Activated CD4-positive, alpha-beta T cell treated with anti-CD3 and anti-CD28 coated beads for 24 hours (primary cell): ENCODE measurements at places on chromosomes 16 and 17.

GRCh38 chr16:9061358-9061813 is 30.1 kb upstream of the HAPSTR1 start:
- no peak for DNase-seq

- no peak for DNase-seq
Measured at GRCh38 chr16:23502466-23502865, 7.8 kb downstream of the GGA2 start.

DNA sequence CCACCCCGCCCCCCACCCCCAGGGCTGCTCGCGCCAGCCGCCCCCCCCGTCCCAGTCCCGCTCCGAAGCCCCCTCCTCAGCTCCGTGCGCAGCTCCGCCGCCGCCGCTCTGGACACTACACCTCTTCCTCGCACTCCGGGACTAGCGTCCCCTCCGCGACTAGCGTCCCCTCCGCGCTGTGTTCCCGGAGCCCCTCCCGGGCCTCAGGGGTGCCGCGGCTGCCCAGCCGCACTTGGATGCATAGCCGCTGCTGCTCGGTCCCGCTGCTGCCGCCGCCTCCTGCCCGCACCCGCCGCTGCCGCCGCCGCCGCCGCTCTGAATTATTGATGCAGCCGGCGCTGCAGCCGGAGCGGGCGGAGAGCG is at the start of gene CBLN1:
TSS of gene CBLN1 (minus strand) at position 359 of the 363 bp plus-strand sequence. CDS start 373 bp downstream, outside the sequence.
- no peak for DNase-seq

DNA sequence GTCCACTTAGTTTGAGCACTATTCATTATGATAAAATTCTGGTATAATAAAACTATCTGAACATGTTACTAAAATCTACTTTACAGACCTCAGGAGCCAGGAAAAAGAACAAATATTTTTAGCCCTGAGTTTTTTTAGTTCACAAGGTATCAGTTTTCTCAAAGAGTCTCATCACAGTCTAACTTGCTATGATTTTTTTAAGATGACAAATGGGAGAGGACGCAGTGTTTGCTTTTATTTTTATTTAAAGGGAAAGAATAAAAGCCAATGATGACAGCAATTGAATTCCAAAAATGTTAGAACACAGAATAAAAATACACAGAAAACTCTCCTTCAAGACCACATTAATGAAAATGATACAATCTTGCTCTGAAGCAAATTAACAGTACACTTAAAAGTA is 7.4 kb downstream of the MED13 start:
- DNase-seq: no peak

- no peak for DNase-seq
Measured at GRCh38 chr17:82242977-82243647, 14.3 kb downstream of the SLC16A3 start.

DNA sequence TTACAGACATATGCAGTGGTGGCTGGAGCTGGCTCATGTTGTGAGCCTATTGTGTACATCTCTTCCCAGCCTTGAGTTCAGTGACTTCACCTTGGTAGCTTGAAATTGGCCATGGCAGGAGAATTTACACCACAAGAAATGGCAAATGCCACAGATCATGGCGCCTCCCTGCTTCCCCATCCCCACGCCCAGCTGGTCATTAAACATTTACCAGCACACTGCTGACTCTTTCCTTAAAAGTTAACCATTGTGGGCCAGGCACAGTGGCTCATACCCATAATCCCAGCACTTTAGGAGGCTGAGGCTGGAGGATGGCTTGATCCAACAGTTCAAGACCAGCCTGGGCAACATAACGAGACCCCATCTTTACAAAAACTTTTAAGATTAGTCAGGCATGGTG is 22.6 kb upstream of the ITGB4 start:
- DNase-seq: no peak

DNA sequence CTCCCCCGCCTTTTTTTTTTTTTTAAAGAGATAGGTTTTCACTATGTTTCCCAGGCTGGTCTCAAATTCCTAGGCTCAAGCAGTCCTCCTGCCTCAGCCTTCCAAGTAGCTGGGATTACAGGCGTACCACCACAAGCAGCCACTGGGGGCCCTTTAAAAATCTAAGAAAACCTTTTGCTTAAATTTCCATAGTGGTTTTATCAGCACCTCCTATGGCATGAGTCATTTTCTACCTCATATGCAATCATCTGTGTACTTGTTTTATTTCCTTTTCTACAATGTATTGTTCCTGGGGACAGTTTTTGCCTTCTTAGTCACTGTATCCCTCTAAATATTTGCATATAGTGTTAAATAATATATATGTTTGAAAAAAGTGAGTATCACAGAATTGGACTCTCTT is 29.2 kb downstream of the GNA13 start:
- DNase-seq: peak; percentile 38

DNA sequence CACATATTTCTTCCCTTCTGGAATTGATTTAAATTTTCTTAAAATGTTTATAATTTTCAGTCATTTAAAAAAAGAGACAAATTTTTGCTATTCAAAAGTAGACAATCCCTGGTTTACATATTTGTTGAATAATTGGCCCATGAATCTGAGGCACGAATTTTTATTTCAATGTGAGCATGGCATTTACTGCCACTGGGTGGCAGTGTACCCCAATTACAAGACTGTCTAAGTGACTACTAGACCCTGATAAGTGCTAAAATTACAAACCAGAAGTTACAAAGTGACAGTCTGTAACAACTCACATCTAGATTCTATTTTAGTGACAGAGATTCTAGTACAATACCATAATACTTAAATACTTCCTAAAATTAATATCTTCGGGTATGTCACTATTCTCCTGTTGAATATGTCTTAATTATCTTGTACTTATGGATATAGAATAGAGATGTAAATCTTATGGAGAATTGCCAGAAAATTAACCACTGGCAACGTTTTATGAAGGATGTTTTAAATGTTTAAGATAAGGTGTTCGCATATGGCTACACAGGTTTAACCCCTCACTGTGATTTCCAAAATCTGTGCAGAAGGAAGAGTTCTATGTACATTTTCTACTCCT is 235.8 kb downstream of the MAP2K4 start:
- DNase-seq: no peak

- DNase-seq: no peak
Measured at GRCh38 chr17:63033142-63033541, 67.1 kb downstream of the TANC2 start.

DNA sequence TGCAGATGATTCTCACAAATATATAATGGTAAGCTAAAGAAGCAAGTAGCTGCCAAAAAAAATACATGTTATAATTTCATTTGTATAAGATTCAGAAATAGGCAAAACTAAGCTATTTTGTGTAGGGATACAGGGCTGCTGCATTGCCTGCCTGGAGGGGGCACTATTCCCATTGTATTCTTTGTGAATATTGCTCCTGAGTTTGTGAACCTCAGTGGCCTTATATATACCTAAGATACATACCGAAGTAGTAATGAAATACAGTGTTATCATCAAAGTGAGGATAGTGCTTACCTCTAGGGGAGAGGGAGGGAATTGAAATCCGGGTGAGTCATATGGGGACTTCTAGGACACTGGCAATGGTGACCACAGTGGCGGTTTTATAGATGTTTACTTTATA is 53.5 kb downstream of the C17orf58 start:
- no peak for DNase-seq

- DNase-seq: peak; percentile 73
Measured at GRCh38 chr17:58249270-58250133, 11.1 kb downstream of the LPO start.
